ENCODE measurements at places on chromosomes 6 and 20. TPM values are rescaled to one million over a fixed set of nuclear protein-coding genes. Genes with fewer than 3 reads are reported as not detected.

GRCh38 chr6:79073888-79074287 is 4.2 kb downstream of the PHIP start:
- DNase-seq = no peak

DNA sequence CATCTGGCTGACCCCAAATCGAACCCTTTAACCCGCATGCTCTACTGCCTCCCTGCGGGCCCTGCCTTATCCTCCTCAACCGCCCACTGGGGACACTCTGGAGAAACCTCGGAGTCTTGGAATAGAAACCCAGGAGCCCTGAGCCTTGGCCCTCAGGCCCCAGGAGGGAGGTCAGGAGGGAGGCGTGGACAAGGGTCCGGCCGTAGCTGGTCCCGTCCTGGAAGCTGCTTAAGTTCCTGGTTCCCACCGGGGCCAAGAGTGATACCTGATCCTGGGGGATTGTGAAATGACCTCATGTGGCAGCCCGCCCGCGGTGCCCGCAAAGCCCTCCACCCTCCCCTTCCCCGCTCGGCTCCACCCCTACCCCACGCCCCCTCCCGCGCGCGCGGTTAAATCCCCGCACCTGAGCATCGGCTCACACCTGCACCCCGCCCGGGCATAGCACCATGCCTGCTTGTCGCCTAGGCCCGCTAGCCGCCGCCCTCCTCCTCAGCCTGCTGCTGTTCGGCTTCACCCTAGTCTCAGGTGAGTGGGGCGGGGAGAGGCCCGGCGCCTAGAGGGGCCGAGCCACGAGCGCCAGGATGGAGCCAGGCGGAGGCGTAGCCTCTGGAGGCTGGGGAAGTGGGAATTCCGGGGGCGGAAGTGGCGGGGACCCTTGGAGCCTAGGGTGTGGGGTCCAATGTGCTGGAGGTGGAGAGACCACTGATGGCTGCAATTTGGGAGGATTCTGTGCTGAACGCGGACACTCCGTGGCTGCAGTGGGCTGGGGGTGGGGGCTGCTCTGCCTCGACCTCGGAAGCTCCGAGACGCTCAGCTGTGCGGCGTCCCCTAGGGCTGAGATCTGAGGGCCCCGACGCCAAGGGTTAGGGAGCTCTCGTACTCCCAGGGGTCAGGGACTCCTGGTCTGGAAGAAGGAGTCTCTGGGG is at the start of gene WFDC2:
WFDC2 (plus strand) TSS at position 418 of the 926 bp plus-strand sequence; CDS start at position 447, 29 bp downstream.
- no peak for DNase-seq

DNA sequence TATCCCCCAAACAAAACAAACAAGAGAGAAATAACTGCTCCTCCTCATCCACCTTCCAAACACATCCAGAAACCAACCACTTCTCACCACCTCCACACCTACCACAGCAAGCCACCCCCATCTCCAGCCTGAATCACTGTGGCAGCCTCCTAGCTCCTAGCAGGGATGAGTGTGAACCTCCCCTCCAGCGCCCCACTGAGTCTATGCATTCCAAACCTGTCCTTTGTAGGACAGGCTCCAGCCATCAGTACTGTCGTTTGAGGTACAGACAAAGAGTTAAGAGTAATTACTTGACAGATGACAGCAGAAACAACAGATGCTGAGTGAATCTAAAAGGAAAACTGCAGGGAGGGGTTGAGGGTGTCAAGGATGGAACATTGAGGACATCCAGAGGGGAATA is 2.4 kb downstream of the METTL24 start:
- no peak for DNase-seq

GRCh38 chr6:90315354-90315950 is 18.8 kb upstream of the BACH2 start:
- DNase-seq = no peak

Gene MYLK4
- total RNA-seq = 0.26 TPM

DNA sequence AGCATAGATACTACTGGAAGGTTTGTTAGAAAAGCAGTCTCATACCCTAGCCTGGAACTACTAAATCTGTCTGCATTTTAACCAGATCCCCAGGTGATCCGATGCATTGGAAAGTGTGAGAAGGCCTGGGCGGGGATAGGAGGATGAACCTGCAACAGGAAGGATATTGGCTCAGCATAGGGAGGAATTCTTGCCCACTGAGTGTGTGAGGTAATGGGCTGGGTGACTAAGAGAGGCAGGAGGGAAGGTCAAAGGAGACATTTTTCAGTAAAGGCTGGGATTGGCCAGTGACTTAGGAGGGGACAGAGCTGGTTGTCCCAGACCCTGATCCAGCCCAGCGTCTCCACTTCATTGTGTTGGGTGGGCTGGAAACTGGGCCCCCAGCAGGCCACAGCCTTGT is 191.0 kb upstream of the LRFN2 start:
- no peak for DNase-seq

DNA sequence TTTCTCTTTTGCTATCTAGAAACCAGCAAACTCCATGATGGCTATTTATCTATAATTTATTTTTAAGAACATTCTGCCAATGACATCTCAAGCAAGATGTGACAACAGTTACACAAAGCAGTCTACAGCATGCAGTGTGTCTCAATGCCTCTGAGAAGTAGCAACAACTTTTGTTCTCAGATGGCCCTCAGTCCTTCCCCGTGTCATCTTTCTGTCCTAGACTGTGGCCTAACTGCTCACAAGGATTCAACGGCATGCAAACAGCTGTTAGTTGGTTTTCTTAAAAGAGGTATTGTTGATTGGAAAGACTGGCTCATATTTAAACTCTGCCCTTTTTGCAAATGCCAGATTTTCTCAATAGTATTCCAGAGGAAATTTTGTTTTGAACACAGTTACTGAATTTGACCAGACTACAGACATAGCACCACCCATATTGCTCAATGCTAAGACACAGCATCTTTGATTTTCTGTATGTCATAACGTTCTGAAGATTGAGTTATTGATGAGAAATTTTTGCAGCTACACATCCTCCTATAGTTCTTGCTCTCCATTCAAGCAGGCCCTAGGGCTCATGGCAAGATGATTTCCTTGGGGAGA is 26.1 kb upstream of the F13A1 start:
- DNase-seq = no peak

Data from activated CD8-positive, alpha-beta T cell treated with anti-CD3 and anti-CD28 coated beads, Interleukin-2, amount 10 ng/mL, durations not matched to agents 7 days and 5 days (primary cell).